ENCODE measurements at places on chromosomes 5 and 9.

GRCh38 chr5:167575330-167575729, 716.1 kb upstream of the WWC1 start:
- DNase-seq, result no peak

DNA sequence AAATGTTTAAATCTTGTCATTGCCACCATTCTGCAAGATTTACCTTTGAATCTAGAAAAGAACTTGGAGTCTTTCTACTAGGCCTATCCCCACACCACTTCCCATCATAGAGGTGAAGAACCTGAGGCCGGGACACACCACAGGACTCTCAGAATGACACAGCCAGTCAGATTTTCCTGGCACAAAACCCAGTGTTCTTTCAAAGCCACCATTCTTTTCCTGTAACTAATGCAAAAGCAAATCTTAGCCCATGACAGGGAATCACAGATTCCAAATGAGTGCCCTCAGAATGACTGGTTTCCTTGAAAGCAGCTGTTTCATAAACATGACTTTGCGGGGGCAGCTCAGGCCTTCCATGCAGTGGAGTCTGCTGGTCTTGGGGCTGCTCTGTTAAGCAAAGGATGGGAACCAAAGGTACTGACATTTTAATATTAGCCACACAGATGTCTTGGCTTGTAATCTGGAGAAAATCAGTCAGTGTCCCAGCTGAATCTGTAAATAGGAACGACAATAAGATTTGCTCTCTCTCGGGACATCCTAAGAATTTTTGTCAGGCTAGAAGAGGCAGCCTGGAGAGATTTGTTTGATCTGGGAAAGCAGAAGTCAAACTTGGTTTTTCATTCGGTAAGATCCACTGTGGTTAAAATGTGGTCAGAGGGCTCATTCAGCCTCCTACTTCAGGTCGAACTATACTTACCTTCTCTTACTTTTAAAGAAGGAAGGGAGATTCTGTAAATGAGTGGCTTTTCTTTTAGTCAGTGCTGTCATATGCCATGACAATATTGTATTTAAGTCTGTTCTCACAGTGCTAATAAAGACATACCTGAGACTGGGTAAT, 115.1 kb downstream of the PALM2AKAP2 start:
- DNase-seq, result no peak

- no peak for DNase-seq
Measured at GRCh38 chr9:113879318-113879717, 3.2 kb downstream of the ZNF618 start.

DNA sequence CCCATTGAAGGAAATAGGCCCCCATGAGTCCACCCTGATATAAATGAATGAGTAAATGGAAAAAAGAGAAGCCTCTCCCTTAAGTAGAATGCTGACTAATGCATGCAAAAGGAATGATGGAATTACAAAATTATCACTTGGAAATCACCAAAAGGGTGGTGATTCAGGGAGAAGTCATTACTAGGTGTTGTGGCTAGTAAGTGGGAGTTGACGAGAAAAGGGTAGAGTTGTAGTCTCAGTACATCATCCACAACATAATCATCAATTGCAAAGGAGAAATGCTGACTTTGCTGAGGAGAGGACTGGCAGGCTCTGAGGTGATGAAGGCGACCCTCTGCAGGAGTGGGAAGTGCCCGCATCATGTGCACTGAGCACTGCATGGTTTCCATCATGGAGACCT, 201.5 kb upstream of the S1PR3 start:
- no peak for DNase-seq

DNA sequence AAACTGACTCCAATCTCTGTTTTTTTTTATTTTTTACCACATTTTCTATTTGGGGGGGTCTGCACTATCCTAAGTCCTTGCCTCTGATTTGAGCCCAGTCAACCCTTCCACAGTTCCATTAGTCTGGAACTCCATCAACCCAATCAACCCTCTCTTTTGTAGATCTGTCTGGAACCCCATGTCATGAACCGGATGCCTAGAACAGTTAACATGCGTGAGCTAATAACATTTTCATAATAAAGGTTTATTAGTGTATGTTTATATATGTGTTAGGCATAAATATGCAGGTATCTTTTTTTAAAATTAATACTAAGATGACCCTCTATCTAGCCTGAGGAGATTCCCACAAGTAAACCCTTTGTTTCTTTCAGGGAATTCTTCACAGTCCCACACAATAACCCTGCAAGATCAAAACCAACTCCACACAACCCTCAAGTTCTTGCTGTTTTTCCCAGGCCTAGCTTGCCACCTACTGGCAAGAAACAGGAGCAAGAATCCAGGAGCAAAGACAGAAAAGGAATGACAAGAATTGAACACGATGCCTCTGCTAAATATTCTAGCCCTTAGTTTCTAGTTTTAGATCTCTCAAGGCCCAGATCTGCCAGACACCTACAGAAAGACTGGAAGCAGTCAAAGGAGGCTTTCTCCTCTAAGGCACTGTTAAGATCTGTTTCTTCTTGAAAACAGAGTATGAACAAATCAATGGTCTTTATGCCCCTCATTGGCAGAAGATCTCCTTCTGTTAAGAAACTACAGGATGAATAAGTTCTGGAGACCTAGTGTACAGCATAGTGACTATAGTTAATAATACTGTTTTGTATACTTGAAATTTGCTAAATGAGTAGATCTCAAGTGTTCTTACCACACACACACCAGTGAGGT, 100.4 kb downstream of the TRIM36 start:
- DNase-seq, result no peak

All from T-helper 1 cell (primary cell).